ENCODE measurements at places on chromosomes 1 and 21. TPM values are rescaled to one million over a fixed set of nuclear protein-coding genes. Genes with fewer than 3 reads are reported as not detected.

CLCNKB gene
- total RNA-seq, result 1.9 TPM

DNA sequence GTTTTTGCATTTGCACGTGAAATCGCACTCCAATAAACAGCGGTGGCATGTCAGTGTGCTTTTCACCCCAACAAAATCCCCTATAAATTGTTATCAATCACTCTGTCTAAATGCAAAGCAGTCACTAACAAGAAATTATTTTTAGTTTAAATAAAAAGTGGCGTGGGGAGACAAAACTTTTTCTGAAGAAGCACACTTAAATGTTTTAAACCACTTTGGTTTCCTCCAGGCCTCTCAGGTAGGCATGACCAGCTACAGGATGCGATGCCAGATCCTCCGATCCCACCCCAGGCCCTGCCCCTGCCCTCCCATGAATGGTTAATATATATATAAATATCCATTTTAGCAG, 3.6 kb downstream of the FMO1 start:
- no peaks in the 10 kb centered on the region for H3K36me3 ChIP-seq
- H3K4me1 ChIP-seq, result no peaks in the 10 kb centered on the region
- H3K27me3 ChIP-seq, result no peaks in the 10 kb centered on the region
- DNase-seq, result no peak
- no peak overlapping the region for H3K4me3 ChIP-seq

DNA sequence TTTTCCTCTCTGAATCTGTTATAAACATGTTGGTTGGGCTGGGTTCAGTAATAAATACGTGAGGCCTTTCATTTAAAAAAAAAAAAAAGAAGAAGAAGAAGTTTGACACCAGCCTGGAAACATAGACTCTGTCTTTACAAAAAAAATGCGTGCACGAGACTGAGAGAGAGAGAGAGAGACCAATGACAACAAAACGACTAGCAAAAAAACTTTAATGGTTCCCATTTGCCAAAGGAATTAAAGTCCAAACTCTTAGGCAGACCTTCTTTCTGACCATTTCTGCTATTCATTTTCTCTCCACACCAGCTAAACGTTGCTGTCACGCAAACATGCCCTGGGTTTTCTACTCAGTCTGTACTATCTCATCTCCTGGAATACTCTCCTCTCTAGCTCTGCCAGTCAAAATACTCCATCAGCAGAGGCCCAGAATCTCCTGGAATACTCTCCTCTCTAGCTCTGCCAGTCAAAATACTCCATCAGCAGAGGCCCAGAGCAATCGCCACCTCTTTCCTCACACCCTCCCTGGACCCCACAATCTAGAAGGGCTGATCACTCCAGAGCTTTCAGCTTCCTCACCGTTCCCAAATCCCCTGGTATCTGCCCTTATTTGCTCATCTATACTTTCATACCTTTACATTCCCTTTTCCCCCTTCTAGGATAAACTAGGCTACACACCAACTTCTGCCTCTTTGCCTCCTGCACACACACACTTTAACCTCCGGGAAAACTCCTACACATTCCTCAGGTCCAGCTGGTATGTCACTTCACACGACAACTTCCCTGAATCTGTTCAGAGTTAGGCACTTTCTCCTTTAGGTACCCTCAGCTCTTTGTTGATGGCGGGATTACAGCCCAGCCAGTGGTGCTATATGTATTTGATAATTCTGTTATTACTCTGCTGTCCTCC, 100.0 kb downstream of the CDC7 start:
- no peak for DNase-seq
- H3K27me3 ChIP-seq, result no peaks in the 10 kb centered on the region
- H3K4me1 ChIP-seq, result peaks cover 3% of the 10 kb centered on the region
- H3K4me3 ChIP-seq, result no peak overlapping the region

CRYZL1 gene
- 31.6 TPM for total RNA-seq

OR4F16 gene
- total RNA-seq, result not detected

EDN2 gene
- total RNA-seq, result 3.5 TPM

IVL gene
- 0.31 TPM for total RNA-seq

MTARC1 gene
- 22.3 TPM for total RNA-seq

GRCh38 chr1:185907246-185907645, 173.1 kb downstream of the HMCN1 start:
- H3K27me3 ChIP-seq, result no peaks in the 10 kb centered on the region
- no peak overlapping the region for H3K4me3 ChIP-seq
- no peak overlapping the region for H3K27ac ChIP-seq
- H3K4me1 ChIP-seq, result no peaks in the 10 kb centered on the region

CYP4A11 gene
- total RNA-seq, result not detected

- no peak overlapping the region for H3K4me3 ChIP-seq
- no peak overlapping the region for H3K27ac ChIP-seq
- no peaks in the 10 kb centered on the region for H3K4me1 ChIP-seq
- no peaks in the 10 kb centered on the region for H3K36me3 ChIP-seq
- DNase-seq, result no peak
Measured at GRCh38 chr1:233217832-233218231, 77.7 kb downstream of the PCNX2 start.

NCMAP gene
- total RNA-seq, result 6.5 TPM

Measured in lung (tissue), 17 donors.